ENCODE measurements at places on chromosomes 12 and 14.

DNA sequence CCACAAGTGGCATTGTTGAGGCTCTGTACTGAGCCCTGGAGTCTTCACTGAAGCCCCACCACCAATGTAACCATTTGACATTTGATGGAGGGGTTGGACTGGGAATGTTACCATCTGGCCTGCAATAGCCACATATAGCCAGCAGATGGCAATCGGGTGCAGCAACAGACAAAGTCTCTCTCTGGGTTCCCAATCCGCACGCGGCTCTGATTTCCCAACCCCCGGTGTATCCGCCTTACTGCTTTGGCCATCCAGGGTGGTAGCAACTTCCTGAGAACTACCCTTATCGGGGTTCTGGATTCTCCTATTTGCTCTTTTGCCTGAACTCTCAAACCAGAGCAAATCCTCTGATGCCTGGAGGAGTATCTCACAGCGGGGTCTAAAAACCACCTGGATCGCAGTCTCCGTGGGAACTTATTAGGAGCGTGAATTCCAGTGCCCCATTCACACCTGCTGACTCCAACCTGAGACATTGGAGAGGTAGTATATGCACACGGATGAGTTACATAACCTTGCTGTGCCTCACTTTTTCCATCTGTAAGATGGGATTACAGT is 14.2 kb downstream of the VRTN start:
- peak; percentile 29 for DNase-seq

DNA sequence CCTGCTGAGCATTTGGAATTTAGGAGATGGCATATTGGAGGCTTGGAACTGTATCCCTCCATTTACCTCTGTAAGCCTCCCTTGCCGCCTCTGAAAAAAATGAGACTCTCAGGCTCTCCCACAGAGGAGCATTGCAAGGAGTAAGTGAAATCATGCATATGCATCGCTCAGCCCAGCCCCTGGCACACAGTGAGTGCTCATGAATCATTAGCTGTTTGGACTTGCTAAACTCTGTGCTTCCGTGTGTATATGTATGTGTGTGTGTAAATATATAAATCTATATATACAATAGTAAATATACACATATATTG is 17.1 kb upstream of the TBX3 start:
- no peak for DNase-seq

DNA sequence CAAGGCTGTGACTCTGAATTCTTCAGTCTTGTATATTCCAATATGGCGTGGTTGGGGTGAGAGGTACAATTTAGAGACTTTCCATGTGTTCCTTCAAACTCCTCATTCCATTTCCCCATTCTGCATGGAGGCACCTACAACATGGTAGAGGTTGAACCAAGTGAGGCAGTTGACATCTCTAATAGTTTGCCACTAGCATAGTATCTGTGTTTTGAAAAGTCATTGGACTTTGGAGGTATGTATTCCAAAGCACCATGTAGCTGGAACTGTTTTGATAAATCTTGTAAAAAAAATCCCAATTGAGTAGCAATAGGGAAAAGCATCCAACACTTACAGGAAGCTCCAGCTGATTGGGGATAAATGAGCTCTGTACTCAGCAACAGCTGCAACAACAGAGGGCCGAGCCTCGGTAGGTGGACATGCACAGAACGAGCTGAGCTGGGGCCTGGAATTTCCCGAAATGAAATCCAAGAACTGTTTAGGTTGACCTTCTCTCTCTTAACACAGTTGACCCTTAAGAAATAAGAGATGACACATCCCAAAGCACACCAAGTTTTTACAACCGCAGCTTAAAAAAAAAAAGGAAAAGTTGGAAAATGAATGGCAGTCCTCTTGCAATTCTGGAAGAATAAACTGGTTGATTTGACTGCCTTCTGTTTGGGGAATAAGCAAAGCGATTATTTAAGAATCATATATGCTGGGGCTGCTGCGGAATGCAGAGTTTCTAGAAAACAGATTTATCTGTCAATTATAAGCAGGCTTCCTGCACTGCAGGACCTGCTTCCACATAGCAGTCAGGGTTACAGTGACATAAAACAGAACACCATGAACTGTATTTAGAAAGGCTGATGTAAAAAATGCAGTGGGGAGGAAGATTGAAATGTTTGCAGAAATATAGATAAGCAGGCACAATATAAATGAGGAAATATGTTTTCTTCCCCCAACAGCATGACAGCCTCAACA is 194.6 kb upstream of the KRR1 start:
- DNase-seq = peak; percentile 82

GRCh38 chr12:5191803-5192538 is 148.3 kb downstream of the KCNA5 start:
- DNase-seq = no peak

GRCh38 chr12:12263909-12264308 is 2.9 kb downstream of the LRP6 start:
- no peak for DNase-seq

DNA sequence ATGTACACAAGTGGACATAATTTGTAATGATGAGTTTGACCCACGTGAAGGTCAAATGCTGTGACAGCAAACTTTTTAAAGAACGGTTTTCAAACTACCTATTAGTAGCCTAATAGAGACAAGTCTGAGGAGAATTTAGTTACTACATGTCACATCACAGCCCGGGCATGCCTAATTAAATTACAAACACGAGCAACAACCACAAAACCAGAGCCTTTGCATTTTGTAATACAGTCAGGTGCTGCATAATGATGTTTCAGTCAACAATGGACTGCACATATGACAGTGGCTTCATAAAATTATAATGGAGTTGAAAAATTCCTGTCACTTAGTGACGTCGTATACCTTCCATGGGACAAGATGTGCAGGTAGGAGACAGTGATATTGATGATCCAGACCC is 274.5 kb downstream of the DACT1 start:
- DNase-seq = no peak

DNA sequence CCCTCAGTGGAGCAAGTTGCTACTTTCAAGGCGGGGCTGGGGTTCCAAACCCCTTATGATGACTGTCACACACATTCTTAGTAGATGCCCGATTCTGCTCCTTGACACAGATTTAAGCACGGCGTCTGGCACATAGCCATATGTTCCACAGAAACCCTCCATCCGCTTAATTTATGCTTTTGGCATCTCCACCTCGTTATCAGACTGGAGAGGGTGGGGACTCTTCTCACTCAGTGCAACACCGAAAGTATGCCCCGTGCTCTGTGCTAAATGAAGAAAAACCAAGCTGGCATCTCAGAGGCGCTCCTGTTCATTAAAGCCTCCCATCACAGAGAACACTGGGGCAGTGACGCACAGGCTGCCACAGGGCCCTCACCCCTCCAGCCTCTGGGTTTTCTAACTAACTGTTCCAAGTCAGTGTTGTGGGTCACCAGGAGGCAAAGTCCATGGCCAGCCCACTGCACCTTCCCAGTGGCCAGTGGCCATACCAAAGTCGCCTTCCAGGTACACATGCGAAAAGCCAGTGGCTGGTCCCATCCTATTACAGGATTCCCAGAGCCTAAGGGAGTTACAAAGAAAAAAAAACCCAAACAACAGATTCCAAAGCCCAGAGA is 27.3 kb downstream of the CCDC88C start:
- no peak for DNase-seq

GRCh38 chr12:98422812-98423211 is 92.6 kb upstream of the TMPO start:
- DNase-seq = no peak

DNA sequence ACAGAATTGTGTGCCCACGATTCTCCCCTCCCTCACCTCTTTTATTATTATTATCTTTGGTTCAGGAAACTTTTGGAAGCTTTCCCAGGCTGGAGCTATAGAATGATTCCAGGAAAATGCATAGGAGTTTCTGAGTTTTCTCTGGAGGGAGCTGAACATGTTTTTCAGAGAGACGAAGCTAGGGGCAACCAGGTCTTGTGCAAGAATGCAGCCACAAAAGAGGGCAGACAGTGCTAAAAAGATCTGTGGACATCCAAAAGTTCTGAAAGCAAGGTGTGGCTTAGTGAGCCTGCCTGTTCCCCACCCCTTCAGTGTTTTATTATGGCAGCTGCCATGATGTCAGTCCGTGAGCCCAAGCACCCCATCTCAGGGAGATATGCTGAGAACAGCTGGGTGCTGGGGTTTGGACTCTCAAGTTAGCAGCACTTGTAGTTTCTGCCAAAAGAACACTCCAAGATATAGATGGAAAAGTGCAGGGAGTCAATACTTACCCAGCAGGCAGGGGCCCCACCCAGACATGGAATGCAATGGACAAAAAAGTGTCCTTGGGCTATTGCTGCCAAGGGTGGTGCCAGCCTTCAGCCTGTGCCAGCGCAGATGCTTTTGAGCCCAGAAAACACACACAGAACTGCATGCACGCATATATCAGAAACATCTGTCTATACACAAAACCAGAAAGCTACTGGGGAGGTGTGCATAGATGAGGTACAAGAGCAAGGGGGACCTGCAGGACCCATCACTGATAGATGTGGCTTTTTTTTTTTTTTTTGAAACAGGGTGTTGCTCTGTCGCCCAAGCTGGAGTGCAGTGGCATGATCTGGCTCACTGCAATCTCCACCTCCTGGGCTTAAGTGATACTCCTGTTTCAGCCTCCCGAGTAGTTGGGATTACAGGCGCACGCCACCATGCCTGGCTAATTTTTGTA is 17.0 kb upstream of the IRF2BPL start:
- DNase-seq = no peak

GRCh38 chr12:94286583-94287244 is 138.3 kb downstream of the PLXNC1 start:
- no peak for DNase-seq

GRCh38 chr12:1792406-1792805 is 28.0 kb upstream of the LRTM2 start:
- DNase-seq = no peak

DNA sequence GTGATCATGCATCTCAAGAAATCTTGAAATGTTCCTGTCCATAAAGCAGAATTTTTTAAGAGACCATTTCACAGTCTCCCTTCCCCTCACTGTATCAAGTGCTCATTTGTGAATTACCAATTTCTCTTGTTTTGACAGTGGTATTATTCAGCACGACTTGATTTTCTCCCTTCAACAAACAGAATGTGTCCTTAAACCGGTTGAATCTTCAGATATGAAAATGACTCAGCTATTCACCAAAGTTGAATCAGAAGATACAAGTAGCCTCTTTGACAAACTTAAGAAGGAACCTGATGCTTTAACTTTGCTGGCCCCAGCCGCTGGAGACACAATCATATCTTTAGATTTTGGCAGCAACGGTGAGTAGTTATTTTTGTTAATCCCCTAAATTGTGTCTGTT is 25.5 kb upstream of the SNAPC1 start:
- no peak for DNase-seq

GRCh38 chr14:40447017-40447416 is 1014.8 kb upstream of the FBXO33 start:
- no peak for DNase-seq

DNA sequence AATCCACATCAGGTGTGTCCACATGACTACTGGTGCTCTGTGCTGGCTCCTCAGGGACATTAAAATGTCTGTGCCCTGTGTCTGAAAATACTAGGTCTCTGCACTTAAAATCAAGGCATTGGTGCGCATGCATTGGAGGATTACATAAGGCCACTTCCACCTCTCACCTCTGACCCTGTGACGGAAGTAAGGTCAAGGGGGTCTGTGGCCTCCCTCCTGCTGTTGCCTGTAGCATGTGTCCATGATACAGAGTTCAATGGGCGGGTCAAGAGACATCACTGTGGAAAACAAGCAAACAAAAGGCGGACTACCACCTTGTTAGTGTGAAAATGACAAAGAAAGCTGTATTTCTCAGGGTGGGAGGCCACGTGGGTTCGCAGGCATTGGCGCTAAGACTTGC is 208.6 kb upstream of the PWP1 start:
- DNase-seq = no peak

- no peak for DNase-seq
Measured at GRCh38 chr14:61321385-61322010, at the start of gene PRKCH. Gene PRKCH, plus strand, starts transcription at chr14:61321579. Its CDS starts 523 bp downstream, at chr14:61322102.

GRCh38 chr12:99131751-99132199 is 486.7 kb downstream of the APAF1 start:
- no peak for DNase-seq

- no peak for DNase-seq
Measured at GRCh38 chr12:105020241-105020962, 34.3 kb downstream of the NOPCHAP1 start.

DNA sequence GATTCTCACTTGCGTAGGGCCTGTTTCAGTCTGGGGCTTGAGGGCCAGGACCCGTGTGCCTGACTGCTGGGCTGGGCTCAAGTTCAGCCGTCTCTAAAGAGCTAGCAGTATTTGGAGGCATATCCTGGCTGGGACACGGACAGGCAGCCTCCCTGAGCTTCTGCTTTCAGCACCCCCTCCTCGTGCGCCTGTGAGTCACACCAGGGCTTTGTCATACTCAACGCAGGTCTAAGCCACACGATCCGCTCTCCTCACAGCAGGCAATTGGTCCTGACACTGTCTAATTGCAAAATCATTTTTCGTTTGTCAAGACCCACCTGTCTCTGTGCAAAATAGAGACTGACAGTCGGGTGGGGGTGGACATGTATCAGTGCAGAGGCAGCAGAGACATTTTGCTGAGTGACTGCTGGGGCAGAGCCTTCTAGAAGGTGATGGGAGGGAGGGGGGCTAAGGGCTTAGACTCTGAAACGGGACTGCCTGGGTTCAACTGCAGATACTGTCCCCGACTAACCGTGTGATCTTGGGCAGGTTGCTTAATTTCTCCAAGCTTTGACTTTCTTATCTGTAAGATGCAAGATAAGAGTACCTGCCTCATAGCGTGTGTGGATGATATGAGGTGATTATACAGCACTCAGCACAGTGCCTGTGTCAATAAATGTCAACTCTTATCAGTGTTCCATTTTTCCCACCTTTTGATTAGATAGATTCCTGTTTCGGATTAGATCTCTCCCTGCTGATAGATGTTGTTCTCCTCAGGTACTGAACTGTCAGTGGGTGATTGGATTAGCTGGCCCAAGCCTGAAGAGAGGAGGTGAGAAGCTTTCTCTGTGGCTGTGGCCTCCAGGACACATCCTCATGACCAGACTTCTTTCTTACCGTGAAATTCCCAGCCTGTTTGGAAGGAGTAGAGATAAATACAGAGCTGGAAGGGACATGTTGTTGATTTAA is 53.1 kb downstream of the KCNA1 start:
- no peak for DNase-seq

DNA sequence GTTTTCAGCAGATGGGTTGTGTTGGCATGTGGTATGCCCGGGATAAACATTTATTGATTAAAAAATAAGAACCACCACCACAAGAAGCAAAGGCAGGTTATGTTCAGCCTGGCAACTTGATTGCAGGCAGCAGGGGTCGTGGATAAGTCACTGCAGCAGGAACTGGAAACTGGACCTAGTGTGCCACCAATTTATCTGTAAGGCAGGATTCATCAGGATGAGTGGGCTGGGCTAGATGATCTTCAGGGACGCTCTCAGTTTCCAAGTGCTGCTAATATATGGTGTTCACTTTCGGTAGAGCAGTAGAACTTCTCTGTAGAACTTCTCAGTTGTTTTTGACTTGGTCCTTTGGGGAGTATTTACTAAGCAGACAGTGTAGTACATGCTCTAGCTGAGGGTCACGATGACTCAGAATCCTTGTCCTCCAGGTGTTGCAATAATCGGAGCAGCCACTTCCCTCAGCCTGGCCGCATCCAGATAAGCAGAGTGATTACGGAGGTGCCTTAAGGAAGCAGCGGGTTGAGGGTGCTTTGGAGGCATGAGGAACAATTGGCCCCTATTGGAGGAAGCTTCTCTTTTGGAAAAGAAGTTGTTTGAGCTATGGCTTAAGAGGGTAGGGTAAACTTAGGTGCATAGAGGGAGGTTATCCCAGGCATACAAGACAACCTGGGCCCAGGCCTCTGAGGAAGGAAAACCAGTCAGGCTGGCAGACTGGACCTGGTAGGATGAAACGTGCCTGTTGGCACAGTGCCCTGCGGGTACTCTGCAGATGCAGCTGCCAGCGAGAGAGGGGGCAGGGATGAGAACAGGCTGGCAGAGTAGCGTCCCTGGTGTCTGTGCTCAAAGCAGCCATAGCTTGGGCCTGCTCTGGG is 104.0 kb downstream of the GPR135 start:
- no peak for DNase-seq

Data from fibroblast of skin of left biceps (primary cell).